ENCODE measurements at places on chromosomes 5 and 9.

- DNase-seq = no peak
These were observed 22.6 kb downstream of the STK10 start for GRCh38 chr5:172165465-172165864.

DNA sequence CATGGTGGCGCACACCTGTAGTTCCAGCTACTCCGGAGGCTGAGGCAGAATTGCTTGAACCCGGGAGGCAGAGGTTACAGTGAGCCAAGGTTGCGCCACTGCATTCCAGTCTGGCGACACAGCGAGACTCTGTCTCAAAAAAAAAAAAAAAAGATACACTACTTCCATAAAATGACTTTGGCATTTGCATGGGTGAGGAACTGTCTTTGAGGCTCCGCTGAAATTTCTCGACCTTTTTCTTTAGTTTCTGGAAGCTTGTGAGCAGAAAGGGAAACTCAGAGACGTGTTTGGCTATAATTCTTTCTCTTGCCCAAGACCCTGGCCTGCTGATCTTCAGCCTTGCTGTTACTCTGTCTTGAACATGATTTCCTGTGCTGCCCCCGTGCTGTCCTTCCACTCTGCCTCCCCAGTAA is 37.3 kb downstream of the SPIN1 start:
- no peak for DNase-seq

DNA sequence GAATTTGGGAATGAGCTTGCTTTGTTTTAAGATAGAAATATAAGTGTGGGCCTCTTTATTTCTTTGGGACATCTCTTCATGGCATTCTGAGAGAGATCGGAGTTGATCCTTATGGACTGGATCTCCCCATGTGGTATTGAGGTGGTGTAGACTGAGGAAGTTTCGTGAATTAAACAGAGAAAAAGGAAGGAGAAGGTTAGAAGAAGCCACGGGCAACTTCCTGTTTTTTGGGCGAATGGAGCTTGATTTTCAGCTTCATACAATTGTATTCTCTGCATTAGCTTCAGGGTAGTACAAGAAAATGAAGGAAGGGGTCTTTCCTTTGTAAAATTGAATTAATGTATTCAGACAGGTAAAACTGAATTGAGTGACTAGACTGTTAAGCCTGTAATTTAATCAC is 70.5 kb upstream of the HMHB1 start:
- DNase-seq = no peak

- DNase-seq = no peak
These were observed 26.4 kb downstream of the ERCC8 start for GRCh38 chr5:60918466-60918865.

GRCh38 chr5:15524712-15525111 is 24.7 kb downstream of the FBXL7 start:
- no peak for DNase-seq

- no peak for DNase-seq
These were observed 259.6 kb upstream of the NFIL3 start for GRCh38 chr9:91683269-91683668.

GRCh38 chr5:55416306-55416705 is 108.5 kb downstream of the MTREX start:
- no peak for DNase-seq

DNA sequence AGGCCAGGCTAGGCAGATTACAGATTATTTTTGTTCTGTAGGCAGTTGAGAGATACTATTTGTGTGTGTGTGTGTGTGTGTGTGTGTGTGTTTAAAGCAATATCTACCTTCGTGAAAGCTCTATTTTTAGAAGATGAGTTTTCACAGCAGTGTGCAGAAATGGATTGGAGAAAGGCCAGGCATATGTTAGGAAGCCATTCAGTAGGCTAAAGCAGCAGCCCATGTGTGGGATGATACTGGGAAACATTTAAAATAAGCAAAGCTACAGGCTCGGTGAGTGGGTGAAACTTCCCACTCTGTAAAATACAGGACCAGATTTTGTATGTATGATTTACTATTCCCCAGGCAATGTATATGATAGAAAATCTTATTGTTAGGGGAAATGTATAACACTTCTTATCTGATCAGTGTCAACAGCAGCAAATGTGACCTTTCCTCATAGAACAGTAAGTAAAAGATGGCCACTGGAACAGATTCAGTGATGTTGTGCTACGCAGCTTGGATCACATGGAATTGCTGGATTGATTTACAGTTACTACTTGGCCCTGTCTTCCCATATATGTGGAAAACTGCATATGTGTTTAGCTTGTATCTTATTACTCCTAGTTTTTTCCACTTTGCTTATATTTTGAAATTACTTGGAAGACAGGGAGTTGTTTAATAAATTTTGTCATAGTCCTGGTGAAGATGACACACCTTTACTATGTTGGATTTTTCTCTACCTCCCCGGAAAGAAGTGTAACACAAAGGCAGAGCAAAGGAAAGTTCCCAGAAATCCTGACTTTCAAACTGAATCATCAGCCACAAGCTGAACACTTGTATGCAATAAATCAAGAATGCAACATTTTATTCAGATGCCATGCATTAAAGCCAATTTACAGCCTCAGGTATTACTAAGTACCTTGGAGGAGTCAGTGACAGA is 1077.7 kb upstream of the SEMA6A start:
- DNase-seq = no peak

Measured in CD4-positive, alpha-beta T cell (primary cell).